ENCODE measurements at places on chromosomes 5 and 9. TPM values are rescaled to one million over a fixed set of nuclear protein-coding genes. Genes with fewer than 3 reads are reported as not detected.

DNA sequence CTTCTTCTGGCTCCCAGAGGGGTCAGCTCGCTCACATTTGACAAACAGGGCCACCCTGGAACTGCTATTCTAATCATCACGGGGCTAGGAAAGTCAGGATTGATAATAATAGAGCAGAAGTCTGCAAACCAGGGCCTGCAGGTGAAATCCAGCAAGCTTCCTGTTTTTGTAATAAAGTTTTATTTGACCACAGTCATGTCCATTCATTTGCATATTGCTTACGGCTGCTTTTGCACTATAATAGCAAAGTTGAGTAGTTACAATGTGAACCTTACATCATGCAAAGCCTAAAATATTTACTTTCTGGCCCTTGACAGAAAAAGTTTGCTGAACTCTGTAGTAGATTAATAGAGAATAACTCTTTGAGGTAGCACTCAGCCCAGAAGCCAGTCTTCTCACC is 63.2 kb upstream of the CTXN3 start:
- DNase-seq, result no peak

DNA sequence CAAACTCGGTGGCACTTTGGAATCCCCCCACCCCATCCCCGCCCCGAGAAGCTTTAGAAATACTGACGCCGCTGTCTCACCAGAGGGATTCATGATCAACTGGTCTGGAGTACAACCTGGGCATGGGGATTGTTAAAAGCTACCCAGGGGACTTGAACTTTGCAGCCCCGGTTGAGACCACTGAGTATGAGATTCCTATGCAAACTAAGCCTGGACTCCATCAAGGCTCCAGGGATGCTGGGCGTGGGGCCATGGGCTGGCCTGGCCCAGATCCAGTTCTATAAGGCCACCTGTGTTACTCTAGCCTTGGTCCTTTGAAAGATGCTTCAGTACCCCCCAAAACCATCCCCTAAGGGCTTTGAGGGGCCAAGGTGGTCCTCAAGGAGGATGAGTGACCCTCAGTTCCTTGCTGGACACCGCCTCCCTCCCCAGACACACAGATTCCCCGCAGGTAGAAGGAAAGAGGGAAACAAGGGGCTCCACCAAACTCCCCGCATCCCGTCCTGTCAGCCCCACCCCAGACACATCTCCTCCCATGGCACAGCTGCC is 68.5 kb downstream of the MRPL36 start:
- DNase-seq, result no peak

DNA sequence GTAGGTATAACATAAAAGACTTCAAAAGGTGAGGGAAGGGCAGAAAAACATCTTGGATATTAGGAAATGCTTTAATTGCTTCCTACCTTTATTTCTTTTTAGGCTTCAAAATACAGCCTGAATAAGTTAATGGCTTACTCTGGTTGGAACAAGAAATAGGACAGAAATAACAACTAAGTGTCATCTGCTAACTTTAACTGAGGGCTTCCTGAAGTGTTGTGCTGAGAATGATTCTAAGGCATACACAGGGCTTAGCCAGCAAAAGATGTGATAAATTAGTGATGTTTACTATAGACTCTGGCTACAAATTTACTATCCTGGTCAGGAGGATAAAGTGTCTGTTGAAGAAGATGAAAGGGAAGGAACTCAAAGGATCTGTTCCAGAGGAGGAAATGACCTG is 34.2 kb downstream of the ABHD17B start:
- DNase-seq, result no peak

Gene CCL27
- not detected for total RNA-seq

Gene PLAC8L1
- total RNA-seq, result not detected
